ENCODE measurements at places on chromosomes 2 and 18.

DNA sequence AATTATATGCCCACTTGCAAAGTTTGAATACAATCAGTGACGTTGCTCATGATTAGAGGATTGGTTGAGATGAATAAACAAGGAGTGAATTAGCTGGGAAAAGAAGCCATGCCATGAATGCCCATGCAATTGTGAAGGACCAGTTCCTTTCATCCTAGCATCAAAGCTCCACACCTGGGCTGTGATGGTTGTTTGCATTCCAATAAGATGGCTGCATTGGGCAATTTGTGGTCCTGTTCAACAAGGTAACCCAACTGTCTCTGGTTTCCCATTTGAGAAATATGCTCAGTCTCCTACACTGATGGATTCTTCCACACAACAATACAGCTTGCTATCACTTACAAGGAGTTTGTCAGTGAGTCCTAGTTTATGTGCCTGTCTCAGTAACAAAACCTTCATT lies 550.2 kb downstream of the STK39 start:
- DNase-seq, result no peak

- peak; percentile 93 for DNase-seq
Measured at GRCh38 chr2:191167766-191168165, 17.0 kb upstream of the STAT4 start.

GRCh38 chr2:43980902-43981301 lies 14.9 kb downstream of the LRPPRC start:
- no peak for DNase-seq

DNA sequence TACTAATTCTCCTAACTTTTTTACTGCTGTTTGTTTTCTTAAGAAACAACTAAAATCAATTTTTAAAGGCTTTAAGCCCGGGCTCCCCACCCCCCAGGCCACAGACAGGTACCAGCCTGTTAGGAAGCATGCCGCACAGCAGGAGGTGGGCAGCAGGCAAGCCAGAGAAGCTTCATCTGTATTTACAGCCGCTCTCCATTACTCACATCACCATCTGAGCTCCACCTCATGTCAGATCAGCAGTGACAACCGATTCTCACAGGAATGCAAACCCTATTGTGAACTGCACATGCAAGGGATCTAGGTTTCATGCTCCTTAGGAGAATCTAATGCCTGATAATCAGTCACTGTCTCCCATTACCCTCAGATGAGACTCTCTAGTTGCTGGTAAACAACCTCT lies 517.0 kb downstream of the NRXN1 start:
- no peak for DNase-seq

DNA sequence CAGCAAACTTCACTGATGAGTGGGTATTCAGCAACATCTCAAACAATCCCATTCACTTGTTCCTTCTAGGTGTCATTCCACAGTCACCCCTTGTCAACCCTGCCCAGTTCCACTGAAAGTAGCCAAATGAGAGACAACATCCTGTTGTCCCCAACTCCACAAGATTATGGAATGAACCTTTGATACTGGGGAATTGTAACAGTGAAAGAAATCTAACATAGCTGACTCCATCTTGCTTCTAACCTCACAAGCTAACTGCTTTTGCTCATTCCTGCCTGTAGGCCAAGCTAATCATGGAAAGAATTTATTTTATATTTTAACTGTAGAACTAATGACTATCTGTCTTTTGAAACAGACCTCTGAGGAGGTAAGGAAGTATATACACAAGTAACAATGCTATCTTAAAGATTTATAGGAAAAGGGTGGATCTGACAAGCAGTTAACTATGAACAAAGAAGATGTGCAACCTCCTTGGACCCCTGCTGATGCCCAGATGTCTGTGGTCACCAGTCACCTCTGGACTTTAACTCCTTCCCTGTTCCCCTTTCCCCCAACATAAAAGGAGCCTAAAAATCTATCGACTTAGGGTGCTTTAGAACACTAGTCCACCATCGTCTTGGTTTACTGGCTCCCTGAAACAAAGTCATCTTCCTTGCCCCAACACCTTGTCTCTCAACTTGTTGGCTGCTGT lies 6.9 kb upstream of the ANXA4 start:
- DNase-seq, result no peak

DNA sequence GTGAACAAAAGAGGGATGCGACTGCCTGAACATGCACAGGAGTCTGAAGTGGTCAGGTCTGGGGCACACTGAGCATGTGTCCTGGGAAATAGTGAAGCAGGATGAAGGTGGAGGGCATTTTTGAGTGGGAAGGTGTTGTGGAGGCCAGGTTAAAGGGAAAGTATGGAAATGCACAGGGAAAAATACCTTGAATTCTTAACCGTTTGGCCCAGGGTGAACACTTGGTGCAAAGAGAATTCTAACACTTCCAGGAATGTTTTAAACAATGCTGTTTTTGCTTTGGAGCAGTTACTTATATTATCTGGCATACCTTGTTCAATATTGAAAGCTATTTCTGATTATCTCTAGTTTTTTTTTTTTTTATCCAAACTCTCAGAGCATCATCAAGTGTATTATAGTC lies 623.5 kb downstream of the DCC start:
- DNase-seq, result no peak

DNA sequence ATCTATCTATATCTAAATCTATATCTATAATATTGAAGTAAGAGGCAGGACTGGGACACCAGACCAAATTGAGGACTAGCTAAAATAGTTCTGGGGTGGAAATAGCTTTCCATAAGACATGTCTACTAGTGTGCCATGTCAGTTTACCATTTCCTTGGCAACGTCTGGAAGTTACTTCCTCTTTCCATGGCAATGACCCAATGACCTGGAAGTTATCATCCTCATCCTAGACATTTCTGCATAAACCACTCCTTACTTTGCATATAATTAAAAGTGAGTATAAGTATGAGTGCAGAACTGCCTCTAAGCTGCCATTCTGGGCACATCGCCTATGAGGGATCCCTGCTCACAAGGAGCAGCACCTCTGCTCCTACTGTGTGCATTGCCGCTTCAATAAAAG lies 734.0 kb upstream of the GCFC2 start:
- no peak for DNase-seq

- peak; percentile 62 for DNase-seq
Measured at GRCh38 chr18:3248658-3249359, 1.2 kb downstream of the MYL12A start.

DNA sequence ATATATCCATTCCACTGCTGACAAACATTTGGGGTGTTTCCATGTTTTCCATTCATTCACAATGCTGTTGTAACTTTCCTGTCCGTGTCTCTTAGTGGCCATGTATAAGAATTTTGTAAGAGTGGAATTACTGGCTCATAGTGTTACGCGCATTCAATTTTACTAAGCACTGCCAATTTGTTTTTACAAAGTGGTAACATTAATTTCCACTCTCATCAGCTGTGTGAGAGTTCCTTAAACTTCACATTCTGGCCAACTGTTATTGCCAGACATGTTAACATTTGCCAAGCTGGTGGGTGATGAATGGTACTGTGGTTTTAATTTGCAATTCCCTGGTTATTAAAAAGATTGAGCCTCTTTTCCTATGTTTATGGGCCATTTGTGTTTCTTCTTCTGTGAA lies 134.2 kb downstream of the DTNB start:
- DNase-seq, result peak; percentile 14

DNA sequence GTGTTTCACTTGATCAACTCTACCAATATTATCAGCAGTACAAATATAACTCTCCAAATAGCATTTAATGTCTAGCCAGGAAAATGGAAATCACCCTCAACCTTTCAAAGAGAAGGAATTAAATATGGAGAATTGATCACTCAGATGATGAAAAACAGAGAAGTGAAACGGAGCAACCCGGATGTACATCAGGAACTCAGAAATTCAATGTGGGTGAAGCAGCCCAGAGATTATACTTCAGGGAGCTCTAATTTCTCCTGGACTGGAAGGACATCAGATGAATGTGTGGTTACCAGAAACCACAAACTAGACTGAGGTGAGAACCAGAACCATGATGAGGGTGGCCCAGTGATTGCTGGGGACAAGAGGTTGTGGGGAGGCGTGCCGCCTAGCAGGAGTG lies 35.5 kb upstream of the COBLL1 start:
- no peak for DNase-seq

GRCh38 chr2:65294701-65295100 lies 67.1 kb downstream of the ACTR2 start:
- no peak for DNase-seq

All from fibroblast of skin of right biceps (primary cell).